ENCODE measurements at places on chromosomes 7 and 10. TPM values are rescaled to one million over a fixed set of nuclear protein-coding genes. Genes with fewer than 3 reads are reported as not detected.

ABCB1 gene
- 18.4 TPM for total RNA-seq

NKX1-2 gene
- not detected for total RNA-seq

HILPDA gene
- 7.3 TPM for total RNA-seq

EFCAB10 gene
- total RNA-seq, result 0.40 TPM

ACSM6 gene
- total RNA-seq, result 1.2 TPM

GPRIN2 gene
- 1.2 TPM for total RNA-seq

HMX2 gene
- not detected for total RNA-seq

RSPH10B gene
- total RNA-seq, result not detected

CACNB2 gene
- total RNA-seq, result 60.3 TPM

SCART1 gene
- total RNA-seq, result 1.9 TPM

PRLHR gene
- 0.12 TPM for total RNA-seq

XPNPEP1 gene
- 50.8 TPM for total RNA-seq

Measured in gastroesophageal sphincter (tissue), 4 donors.